Mesenteric fat pad (tissue), 1 donor: ENCODE measurements at places on chromosomes 11 and 22. TPM values are rescaled to one million over a fixed set of nuclear protein-coding genes. Genes with fewer than 3 reads are reported as not detected.

SNX32 gene
- total RNA-seq, result not detected

GPHA2 gene
- not detected for total RNA-seq

CHRM4 gene
- not detected for total RNA-seq

DNA sequence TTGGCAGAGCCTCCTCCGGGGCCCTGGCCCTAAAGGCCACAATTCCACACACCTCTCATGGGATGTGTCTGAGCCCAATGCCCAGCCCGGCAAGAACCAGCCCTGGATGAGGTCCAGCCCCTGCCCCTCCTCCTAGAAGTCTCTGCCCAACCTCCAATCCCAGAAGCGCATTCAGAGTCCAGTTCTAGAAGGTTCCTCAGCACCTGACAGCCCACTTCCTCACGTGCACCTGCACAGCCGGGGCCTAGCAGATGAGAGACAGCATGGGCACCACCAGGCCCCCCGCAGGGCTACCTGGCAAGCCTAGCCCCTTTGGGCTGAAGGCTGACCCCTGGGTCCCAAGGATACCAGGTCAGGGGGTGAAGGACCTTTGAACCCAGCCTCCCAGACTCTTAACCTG is 11.5 kb upstream of the CDKN1C start:
- no peak for DNase-seq

DNA sequence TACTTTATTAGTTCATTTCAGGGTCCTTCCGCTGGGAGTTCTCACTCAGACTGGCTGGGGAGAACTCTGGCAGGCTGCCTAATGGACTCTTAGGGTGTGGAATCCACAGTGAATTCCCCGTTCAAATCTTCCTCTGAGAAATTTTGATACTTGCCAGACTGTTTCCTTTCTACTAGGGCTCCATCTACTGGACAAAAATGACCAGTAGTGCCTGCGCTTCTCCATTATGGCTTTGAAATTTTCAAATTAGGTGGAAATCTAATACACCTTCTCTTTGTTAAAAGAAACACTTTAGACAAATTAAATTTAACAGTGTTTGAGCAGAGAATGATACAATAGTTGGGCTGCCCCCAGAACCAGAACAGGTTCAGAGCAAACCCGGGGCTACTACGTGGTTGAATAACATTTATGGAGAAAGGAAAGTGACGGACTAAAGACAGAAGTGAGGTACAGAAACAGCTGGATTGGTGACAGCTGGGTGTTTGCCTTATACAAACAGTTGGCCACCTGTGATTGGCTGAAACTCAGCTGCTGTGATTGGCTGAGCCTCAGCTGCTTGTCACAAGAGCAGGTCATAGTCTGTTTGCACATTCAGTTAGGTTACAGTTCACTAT is 52.9 kb upstream of the FDX1 start:
- DNase-seq, result no peak

DNA sequence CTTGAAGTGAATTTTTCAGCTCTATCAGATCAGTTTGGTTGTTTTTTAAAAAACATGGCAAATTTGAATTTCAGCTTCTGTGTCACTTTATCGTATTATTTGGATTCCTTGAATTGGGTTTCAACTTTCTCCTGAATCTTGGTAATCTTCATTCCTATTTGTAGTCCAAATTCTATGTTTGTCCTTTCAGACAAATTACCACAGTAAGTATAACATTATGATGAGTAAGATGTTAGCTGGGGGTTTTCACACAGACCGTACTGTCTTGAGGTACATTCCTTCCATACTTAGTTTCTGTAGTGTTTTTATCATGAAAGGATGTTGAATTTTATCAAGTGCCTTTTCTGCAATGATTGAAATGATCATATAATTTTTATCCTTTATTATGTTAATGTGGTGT is 28.0 kb downstream of the OR5B17 start:
- no peak for DNase-seq

CXCR5 gene
- not detected for total RNA-seq

DNA sequence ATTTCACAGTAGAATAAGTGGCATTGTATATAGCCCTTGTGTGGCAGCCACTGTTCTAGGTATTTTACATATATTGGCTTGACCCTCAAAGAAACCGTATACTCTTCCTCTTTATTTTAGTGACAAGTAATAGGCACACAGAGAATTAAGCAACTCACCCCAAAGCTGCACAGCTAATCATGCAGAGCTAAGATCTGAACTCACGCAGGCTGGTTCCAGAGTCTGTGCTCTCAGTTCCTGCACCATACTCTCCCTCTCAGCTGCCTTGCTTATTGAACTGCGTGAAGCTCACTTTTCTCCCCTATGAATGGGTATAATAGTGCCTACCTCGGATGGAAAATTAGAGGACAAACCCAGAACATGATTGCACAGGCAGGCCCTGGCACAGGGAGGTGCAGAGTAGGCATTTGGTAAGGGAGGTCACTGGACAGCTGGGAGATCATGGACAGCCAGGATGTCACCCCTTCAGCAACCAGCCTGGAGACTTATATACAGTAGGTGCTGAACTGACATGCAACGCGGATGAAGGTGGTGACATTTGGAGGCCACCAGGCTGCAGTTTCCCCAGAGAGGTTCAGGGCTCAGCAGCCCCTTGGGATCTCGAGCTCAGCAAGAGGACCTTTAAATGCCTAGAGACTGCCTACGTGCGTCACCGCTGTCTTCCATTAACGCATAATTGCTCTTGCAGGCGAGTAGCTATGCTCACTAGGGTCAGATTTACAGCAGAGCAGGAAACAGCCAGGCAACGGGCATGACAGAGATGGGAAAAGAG is 78.4 kb upstream of the TP53I11 start:
- no peak for DNase-seq

DNA sequence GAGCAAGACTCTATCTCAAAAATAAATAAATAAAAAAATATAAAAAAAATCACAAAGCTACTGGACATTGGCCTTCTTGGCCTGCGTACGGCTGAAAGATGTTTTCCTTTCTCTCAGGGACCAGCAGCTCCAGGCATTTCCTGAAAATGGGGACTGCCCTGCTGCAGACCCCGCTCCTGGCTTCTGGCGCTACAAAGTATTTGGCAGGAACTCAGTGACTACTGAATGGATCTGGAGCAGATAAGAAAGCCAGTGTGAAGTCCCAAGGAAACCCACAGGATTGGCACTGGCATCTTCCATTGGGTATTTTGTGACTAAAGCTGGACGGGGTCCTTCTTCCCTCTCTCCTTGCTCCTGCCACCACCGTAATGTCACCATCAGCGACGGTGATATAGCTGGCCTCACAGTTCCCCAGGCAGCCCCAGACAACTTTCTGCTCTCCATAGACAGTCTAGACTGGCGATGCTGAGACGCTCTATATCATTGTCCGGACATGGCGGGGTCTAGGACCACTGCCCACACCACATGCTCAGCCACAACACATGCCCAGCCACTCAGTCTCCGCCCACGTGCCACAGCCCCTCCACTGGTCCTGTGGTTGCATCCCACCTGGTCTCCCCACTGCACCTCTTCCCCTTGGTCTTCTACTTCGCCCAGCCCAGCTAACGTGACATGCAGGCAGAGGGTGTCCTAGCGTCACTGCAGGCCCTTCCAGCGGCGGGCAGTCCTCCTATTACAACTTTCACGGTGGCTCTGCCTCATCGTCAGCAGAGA is 22.7 kb upstream of the YPEL1 start:
- DNase-seq, result no peak

LRP4 gene
- 3.1 TPM for total RNA-seq

GRCh38 chr11:4543561-4543960 is 1.4 kb upstream of the OR52M1 start:
- no peak for DNase-seq

DNA sequence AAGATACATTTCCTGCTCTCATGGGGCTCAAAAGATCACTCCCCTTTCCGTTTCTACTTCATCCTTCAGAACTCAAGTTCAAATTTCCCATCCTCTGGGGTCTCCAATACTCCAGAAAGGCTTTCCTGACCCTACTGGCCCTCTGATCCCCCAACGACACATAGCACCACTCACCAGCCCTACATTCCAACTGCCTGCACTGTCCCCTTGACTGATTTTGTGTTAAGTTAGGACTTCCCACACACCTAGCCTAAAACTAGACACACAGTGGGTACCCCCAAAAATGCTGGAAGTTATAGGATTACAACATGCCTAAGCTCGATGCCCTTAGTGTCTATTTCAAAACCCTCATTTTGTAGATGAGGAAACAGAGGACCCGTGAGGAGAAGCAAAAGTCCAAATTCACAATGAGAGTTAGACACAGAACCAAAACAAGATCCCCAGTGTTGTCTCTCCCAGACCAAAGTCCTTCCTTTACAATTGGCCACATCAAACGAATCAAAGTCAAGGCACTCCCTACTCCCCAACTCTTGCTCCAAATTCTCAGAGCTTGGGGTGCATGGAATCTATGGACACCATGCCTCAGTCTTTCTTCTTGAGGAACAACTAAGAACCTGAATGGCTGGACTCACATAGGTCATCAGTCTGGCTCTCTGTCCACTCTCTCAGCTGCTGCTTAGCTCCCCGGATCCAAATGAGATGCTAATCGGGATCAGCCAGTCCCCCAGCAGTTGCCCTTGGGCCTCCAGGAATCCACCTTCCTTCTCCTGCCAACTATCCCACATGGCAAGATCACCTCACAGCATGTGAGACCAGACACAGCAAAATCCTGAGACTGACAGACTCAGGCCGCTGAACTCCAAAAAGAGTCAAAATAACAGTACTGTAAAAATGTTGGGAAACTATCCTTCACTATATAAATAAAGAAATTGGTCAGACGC is 1.7 kb downstream of the CLPB start:
- DNase-seq, result no peak

DNA sequence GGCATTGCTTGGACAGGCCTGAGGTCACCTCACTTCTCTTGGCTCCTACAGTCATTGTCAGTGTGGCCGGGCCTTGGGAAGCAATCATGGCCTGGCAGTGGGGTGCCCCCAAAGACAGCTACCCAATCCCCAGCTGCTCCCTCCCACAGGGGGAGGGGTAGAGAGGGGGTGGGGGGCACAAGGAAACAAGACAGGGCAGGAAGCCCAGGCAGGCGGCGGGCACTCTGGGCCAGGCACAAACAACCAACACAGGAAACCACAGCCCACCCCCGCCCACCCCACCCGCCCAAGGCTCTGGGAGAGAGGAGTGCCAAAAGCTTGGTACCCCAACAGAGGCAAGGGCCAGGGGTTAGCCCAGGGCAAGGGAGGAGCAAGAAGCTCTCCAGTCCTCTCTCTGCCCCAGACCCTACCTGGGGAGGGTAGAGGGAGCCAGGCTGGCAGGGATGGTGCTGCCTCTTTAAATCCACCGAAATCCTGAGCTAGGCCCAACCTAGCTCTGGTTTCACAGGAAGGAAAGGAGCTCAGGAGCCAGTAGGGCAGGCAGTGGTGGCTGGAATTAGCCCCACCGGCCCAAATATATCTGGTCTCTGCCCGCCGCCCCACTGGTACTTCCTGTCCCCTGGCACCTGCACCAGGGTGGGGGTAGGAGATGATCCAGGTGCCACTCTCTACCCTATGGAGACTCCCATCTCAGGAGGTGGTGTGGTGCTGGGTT is 12.2 kb downstream of the BCL9L start:
- DNase-seq, result no peak

DNA sequence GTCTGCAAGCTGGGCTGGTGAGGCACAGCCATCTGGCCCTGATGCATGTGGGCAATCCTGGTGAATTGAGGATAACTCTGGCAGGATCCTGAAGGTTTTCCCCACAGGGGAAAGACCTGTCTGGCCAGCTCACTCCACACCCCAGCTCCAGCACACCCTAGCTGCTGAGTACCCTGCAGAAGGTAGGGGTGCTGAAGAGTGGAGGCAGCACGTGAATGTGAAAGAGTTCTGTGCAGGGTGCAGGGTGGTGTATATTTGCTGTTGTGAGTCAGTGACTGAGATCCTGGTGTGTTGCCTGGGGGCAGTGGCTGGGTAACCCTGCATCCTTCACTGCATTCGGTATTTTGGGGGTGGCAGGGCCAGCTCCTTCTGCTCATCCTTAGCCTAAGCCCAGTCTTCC is 22.4 kb downstream of the DGAT2 start:
- DNase-seq, result no peak

- peak; percentile 43 for DNase-seq
Observed at GRCh38 chr11:45643598-45644260, 21.7 kb downstream of the CHST1 start.

APOL4 gene
- 51.4 TPM for total RNA-seq

GRCh38 chr11:65886826-65887722 is 1.2 kb downstream of the FIBP start:
- DNase-seq, result no peak

- DNase-seq, result no peak
Observed at GRCh38 chr11:77725433-77725832, 87.8 kb upstream of the CLNS1A start.

GRCh38 chr11:95451261-95451660 is 220.3 kb upstream of the SESN3 start:
- no peak for DNase-seq

SERPINH1 gene
- 309 TPM for total RNA-seq

GRCh38 chr11:113162592-113162962 is 151.8 kb upstream of the TTC12 start:
- DNase-seq, result no peak

DNA sequence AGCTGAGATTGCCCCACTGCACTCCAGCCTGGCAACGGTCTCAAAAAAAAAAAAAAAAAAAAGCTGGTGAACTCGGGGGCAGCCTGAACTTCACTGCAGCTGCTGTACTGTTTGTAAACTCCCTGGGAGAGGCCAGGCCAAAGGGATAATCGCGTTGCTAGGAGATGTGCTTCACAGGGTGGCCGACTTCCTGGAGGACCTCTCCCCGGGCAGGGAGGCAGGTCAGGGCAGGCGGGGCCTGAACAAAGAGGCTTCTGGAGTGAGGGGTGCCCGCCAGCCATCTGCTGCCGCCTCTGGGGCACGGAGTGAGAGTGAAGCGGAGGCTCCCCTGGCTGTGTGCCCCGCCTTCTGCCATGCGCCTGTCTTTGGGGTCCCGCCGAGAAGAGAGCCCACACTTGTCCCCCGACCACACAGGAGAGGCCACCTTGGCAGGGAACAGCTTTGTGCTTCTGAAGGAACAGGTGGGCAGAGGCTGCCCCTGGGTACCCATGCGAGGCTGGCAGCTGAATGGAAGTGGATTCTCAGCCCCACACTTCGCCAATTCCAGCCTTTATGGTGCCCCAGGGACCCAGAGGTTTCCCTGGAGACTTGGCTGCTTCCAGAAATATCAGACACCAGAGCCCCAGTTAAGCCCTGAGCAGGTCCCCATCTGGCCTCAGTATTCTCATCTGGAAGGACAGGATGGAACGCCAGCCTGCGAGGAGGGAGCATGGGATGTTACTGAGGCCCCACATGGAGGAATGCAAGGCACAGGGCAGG is 29.6 kb downstream of the TMEM184B start:
- no peak for DNase-seq

GRCh38 chr11:66454247-66454646 is 12.5 kb upstream of the PELI3 start:
- DNase-seq, result no peak

GRCh38 chr11:100528872-100529416 is 158.1 kb upstream of the ARHGAP42 start:
- no peak for DNase-seq

- no peak for DNase-seq
Observed at GRCh38 chr11:70305501-70305900, 35.0 kb downstream of the PPFIA1 start.

ACRV1 gene
- total RNA-seq, result not detected

CHCHD10 gene
- total RNA-seq, result 357 TPM
